ENCODE measurements at places on chromosomes 2 and 18.

DNA sequence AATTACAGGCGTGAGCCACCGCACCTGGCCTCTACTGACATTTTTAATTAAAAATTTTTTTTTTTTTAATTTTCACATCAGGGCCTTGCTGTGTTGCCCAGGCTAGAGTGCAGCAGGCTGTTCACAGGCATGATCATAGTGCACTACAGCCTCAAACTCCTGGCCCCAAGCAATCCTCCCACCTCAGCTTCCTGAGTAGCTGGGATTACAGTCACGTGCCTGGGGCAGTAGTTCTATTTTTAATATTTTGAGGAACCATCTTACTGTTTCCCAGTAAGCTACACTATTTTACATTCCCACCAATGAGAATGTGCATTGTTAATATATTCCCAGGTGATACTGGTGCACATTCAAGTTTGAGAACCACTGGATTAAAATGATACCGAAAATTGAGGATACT lies 92.7 kb downstream of the WDSUB1 start:
- no peak for DNase-seq

DNA sequence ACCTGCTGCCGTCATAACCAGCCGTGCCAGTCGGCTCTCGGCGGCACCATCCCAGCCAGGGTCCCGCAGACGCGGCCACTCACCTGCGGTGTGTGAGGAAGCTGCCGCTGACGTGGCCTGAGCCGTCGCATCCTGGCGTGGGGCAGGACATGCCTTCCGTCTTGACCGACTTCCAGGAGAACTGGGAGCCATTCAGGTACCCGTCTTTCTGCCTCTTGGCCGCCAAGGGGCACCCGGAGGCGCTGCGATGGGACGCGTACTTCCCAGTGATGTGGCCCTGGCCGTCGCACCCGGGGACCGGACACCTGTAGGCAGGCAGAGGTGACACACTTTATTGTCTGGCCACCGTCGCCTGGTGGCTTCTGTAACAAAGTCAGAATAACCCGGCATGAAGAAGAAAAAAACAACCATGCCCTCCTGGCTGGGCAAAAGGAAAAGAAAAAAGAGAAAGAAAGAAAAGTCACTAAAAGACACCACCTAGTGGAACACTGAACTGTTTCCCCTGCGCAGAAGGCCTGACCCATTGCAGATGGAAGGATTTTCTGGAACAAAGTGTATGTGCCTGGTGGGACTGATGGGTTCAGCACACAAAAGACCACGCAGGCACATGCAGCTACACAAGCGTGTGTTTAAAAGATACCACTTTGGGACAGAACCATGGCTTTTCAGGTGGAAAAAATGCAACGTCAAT lies 94.9 kb upstream of the PXDN start:
- no peak for DNase-seq

DNA sequence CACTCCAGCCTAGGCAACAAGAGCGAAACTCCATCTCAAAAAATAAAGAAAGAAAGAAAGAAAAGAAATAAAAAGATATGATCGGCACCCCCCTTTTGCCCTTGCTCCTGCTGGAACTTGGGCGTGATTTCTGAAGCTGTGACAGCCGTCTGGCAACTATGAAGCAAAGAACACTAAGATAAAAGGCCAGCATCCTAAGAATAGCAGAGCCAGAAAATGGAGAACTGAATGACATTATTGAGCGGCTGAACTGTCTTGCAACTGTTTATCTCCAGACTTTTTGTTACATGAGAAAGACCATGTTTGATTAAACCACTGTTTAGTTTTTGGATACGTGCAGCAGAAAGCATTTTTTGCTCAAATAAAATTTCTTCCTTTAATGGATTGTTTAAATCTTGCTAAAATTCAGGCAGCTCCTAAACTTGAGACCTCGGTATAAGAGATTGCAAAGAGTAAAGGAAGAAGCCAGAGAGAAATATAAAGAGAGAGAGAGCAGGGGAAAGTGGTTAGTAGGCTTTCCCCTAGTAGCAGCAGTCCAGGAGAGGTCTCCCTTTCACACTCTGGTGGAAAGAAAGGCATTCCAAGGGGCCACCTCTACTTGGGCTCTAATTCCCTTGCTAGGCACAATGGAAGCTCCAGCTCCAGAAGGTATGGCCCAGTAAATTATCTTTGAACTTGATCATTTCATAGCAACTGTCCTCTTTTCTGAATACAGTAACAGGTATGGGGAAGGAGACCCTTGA lies 8.2 kb upstream of the MBD2 start:
- no peak for DNase-seq

DNA sequence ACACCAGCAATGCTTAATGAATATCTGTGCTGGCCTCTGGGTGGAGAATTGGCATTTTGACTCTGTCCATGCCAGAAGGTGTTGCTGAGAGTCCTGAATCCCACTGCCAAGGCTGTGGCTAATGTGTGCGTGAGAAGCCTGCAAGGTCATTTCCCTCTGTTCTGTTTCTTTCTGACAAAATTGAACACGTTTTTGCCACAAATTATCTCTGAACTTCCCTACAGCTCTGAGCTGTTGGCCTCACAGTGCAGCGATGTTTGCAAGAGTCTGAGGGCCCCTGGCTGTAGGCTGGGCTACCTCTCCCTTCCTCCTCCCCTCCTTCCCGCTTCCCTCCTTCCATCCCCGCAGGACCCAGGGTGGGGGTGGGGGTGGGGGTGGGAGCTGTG lies 154.1 kb upstream of the HS6ST1 start:
- DNase-seq: no peak

GRCh38 chr2:172329416-172329773 lies 98.0 kb upstream of the ITGA6 start:
- no peak for DNase-seq

DNA sequence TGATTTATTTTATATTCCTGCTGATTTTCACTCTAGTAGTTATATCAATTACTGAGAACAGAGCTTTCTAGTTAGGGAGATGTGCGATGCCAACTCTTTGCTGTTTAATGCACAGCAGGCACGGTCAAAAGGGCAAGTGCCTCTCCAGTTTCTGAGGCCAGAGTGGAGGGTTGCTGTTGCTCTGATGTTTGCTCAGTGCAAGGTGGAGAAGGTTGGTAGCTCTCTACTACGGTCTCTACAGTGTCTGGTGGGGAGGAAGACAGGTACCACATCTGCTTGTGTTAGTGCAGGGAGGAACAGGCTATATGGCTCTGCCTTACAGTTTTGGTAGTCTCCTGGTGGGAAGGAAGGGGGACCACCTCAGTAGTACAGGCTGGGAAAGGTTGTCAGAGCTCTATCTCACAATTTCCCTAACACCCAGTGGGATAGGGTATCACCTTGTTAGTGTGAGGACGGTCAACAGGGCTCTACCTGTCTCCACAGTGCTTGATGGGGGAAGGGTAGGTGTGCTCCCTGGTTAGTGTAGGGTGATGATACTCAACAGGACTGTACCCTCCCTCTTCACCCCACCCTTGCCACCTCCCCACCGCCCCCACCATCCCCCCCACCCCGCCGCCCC lies 85.9 kb downstream of the FANCL start:
- DNase-seq: no peak

- no peak for DNase-seq
Measured at GRCh38 chr2:127641133-127641532, 4.8 kb upstream of the GPR17 start.

- DNase-seq: no peak
Measured at GRCh38 chr18:70249118-70249517, 39.7 kb upstream of the SOCS6 start.

GRCh38 chr18:9665314-9665713 lies 42.8 kb upstream of the RAB31 start:
- DNase-seq: no peak

DNA sequence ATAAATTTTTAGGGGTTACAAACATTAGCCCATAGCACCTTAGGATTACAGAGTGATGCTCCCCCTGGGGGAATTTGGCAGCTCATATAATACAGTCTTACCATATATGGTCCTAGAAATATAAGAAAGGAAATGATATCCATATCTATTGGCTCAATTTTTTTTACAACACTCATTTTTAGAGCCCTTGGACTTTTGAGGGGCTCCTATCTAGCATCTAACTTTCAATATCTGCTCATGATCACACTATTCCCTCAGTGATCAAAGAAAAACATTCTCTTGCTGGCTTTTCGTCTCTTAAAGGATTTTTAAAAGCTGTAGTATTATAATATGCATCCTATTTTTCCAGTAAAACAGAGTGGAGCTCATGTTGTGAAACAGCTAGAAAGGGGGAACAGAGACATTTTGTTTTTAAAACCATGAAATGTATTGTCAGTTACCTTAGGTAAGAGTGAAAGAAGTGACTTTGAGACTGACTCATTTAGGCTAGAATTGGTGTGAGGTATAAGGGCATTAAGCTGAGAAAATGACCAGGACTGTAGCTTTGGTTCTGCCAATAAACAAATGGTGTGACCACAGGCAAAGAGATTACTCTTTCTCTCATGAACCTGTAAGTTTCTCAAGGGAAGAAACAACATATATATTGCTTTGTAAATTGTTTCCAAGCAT lies 65.8 kb downstream of the ALPK2 start:
- DNase-seq: no peak

DNA sequence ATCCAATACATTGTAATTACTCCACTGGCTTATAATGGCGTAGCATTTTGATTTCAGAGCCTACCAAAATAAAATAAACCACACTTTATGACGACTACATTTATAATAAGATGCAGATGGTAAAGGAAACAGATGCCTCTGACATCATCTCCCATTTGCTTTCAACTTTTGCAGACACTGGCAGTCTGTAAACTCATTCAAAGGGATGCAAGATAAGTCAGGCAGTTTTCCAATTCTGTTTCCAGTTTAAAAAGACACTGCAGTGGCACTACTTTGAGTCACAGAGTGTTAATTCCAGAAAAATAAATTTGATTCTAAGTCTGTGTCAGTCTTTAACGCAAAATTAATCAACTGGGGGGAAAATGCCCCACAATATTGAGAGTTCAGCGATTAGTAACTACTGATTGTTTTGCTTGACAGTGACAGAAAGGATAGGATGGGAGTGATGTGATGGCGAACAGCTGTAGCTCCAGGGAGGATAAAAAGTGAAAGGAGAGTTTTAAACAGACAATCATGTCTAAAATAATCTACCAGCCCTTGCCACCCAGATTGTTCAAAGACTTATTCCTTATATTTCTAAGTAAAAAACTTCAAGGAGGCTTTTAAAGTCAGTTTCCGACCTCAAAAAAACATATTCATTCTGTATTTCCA lies 6.7 kb downstream of the DSEL start:
- peak; percentile 62 for DNase-seq

DNA sequence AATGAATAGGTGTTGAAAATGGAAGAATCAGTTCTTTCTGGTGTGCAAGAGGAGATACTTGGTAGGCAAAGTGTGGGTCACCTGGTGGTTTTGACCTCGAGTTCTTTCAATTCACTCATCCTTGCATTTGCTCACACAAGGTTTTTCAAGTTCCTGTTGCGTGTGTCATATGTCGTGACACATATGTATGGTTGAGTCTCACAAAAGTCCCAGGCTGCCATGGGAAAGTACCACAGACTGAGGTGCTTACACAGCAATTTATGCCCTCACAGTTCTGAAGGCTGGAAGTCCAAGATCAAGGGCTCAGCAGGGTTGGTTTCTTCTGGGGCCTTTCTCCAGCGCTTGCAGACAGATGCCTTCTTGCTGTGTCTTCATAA lies 64.4 kb downstream of the NCK2 start:
- DNase-seq: no peak

DNA sequence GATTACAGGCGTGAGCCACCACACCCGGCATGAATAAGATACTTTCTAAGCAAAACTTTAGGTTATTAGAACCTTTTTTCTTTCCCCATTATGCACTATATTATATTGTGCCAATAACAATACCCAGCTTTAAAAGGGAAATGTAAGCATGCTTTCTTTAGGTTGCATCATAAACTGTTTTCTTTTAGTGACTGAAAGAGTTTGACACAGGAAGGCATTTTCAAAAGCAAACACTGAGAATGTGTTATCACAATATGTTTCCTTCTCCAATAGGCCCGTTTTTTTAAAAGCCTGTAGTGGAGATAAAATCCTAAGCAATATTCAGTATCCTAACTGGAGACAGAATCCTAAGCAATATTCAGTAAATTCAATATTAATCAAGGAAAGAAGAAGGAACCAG lies 16.7 kb upstream of the EPB41L5 start:
- no peak for DNase-seq

DNA sequence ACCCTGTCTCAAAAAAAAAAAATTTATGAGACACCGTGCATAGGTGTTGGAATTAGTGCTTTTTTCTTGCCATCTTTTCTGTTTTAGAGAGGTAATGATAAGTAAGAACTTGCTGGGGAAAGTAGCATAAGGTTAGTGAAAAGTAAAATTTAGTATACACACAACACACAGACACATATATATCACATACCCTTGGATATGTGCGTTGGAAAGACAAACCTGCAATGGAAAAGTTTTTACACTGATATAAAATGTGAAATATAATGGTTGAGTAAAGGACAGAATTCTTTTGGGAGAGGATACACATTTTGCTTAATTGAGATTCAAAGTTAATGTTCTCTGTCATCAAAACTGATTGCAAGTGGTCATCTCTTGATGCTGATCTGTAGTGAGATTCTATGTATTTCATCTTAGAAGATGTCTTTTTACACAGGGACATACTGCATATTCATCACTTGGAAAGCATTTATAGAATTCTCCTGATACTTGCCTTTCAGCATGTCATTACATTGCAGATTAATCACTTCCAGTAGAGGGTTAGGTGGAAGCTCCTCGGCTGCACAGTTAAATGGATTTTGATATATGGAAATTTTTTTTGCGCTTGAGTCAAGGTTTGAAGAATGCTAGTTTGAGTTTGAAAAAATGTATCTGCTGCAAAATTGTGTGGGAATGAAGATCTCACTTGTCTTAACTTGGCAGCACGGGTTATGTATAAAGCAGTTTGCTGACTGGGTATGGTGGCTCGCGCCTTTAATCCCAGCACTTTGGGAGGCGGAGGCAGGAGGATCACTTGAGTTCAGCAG lies 13.5 kb downstream of the PPP1CB start:
- DNase-seq: peak; percentile 84

DNA sequence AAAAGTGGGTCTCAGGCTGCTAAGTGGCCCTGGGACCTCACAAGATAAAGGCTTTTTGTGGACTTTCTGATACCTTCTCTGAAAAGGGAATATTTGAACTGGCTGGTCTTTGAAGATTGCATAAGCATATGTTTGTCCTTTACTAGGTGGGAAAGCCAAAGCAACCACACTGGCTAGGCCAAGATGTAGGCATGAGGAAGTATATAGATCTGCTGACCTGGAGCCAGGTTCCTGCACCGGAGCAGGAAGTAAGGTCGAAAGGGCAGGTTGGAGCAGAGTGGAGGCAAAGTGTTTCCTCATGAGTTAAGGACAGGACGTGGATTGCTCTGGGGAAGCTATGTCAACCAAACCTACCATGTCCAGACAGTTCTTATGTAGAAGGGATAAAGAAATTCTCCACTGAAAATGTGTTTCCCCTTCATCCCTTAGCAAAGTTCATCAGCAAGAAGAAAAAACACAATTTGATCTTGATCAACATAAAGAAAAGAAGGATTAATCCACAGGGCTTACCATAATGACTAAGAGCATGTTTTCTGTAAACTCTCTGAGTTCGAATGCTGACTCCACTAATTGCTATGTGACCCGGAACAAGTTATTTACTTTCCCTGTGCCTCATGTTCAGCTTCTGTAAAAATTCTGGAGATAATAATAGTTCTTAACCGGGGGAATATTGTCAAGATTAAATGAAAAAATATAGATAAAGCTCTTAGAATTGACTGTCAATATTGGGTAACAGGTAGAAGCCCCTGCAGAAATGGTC lies 156.1 kb upstream of the SRD5A2 start:
- no peak for DNase-seq

All from fibroblast of skin of left quadriceps (primary cell).